AG04449 (cell line): ENCODE measurements at places on chromosomes 4 and X.

- DNase-seq, result no peak
Observed at GRCh38 chrX:10178866-10179463, 22.2 kb downstream of the CLCN4 start.

GRCh38 chr4:163595580-163595979, 101.1 kb downstream of the TMA16 start:
- no peak for DNase-seq

DNA sequence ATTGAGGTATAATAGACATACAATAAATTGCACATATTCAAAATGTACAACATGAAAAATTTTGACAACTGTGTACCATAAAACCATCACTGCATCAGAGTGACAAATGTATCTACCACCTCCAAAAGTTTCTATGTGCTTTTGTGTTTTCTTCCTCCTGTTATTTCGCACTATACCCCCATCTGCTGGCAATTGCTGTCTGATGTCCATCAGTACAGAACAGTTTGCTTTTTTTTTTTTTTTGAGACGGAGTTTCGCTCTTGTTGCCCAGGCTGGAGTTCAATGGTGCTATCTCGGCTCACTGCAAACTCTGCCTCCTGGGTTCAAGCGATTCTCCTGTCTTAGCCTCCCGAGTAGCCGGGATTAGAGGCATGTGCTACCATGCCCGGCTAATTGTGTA, 154.3 kb upstream of the GIMD1 start:
- DNase-seq, result no peak

DNA sequence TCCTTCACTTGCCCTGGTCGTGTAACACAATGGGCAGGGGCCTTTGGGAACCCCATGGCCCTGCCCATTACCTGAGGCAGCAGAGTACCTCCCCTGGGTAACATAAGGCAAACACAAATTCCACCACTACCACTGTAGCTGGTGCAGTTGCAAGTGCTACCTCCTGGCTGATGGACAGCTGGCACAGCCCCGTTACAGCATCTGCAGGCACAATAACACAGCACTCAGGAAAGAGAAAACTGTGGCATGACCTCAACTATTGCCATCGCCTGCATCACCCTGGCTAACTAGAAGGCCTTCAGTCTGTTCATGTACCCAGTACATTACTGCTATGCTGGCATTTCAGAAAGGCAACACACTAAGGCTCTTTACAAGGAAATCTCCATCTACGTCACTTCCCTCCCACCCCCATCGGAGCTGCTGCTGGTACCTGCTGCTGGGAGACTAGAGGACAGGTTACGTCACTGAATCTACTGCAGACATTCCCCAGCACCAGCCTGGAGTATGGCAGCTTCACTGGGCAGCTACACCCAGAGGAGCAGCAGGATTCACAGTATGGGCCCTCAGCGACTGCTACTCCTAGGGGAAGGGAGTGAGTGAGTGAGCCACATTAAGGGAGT, 39.4 kb downstream of the ARFIP1 start:
- DNase-seq, result no peak

GRCh38 chr4:73718375-73719373, 21.7 kb upstream of the CXCL8 start:
- DNase-seq, result no peak

- no peak for DNase-seq
Observed at GRCh38 chr4:79603681-79604080, 195.7 kb upstream of the GK2 start.
